ENCODE measurements at places on chromosomes 3 and 15.
A peak's percentile ranks its signal among the peaks of the same experiment; 100 is the strongest.

GRCh38 chr15:63086271-63086670 lies 35.4 kb upstream of the LACTB start:
- no peak for DNase-seq

GRCh38 chr15:87910301-87910700 lies 346.2 kb downstream of the NTRK3 start:
- no peak for DNase-seq

GRCh38 chr15:68400066-68400456 lies 31.9 kb downstream of the ITGA11 start:
- peak; percentile 32 for DNase-seq

- DNase-seq = peak; percentile 13
Observed at GRCh38 chr3:119580067-119580760, 922 bp downstream of the ADPRH start.

GRCh38 chr3:119759962-119760361 lies 21.9 kb upstream of the NR1I2 start:
- DNase-seq = no peak

DNA sequence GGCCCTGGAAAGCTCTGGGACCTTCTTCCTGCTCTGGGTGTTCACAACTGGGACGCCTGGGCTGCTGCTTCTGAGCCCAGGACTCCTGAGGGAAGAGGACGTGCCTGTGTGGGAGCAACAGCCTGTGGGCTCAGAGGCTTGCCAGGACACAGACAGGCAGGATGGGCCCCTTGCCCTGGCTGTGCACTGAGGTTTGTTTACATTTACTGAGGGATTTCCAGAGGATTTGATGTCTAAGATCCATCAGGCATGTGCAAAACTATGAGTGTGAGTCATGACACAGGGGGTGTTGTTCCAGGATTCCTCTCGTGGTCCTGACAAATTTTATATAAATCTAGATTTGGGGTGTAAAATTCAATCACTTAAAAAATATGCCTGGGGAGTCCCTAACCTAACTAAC lies 10.6 kb downstream of the CCR9 start:
- peak; percentile 81 for DNase-seq

- DNase-seq = no peak
Observed at GRCh38 chr15:31279221-31280045, 47.2 kb upstream of the KLF13 start.

DNA sequence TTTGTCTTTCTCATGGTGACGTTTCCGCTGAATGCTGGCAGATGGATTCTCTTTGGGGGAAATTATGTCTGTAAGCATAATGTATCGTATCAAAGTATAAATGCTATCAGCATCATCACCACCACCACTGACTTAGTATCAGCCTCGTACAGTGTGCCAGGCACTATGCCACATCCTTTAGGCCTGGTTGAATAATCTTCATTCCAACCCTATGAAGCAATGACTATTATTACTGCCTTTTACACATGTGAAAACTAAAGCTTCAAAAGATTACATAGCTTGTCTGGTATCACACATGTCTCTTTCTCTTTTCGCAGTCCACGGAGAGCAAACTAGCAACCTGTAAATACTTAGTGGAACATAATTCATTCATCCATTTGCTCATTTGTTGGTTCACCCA lies 166.7 kb upstream of the PRICKLE2 start:
- DNase-seq = no peak

DNA sequence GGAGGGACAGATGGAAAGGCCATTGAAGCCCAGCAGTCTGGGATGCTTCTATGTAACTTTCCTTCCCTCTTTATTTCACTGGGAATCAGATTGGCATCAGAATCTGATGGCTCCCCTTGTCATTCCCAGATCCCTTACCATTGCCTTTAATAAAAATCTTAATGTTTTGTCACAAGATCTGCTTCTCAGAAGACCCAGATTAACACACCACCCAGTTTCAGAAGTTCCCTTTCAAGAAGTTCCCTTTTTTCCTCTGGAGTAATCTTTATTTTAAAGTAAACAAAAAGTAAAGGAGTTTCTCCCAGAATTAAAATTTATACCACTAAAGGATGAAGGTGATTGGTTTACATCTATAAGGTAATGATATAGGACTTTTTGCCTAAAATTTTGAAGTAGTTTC lies 76.4 kb downstream of the UBR1 start:
- DNase-seq = no peak

DNA sequence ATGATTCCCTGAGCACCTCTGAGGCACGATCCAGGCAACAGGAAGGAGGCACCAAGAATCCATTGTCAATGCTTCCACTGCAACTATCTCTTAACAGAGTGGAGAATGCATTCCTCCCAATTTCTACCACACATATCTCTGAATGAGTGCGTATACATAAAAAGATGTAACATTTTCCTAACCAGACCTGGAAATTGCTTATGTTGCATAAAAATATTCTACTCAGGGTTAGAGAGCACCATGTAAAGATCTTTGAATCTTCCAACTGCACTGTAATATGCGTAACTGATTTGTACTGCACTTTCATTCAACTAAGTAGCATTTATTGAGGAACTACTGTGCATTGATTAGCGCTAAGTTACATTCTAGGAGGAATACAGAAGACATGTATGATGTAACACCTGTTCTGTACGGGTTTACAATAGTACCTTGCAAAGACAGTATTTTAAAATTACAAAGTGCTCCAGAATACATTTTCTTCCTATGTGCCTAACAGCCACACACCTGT lies 237.8 kb downstream of the EBLN2 start:
- no peak for DNase-seq

GRCh38 chr3:11908981-11909698 lies 62.5 kb upstream of the TAMM41 start:
- DNase-seq = no peak

DNA sequence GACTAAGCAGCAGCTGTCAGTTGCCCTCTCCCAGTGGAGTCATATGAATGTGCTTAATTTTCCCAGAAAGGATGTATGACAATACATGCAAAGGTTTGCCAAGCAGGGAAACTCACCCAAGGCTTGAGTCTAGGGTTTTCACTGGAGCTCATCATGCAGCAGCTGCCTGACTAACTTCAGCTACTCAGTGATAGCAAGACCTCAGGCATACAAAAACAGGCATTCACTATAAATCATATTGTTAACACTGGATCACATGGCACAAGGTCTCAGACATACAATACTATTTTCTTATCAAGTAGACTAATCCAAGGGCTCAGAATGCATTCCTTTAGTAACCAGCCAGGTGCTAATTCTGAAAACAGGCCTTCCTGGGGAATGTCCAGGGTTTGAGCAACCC lies 85.0 kb upstream of the STAC start:
- DNase-seq = no peak

GRCh38 chr3:177833332-177833731 lies 636.0 kb upstream of the TBL1XR1 start:
- no peak for DNase-seq

DNA sequence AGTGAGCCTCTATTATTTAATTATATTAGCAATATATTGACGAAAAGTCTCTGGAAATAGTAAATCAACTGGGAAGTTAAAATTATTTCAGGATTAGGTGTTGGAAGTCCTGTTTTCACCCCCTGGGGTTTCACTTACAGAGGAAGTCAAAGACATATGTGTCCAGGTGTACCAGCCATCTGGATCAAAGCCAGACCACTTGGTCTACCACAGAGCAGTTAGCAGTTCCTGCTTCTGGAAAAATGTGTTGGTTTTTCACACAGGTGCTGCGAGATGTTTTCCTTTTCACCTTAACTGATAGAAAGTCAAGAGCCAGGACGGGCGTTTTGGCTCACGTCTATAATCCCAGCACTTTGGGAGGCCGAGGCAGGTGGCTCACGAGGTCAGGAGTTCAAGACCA lies 13.1 kb downstream of the MME start:
- DNase-seq = no peak

- no peak for DNase-seq
Observed at GRCh38 chr3:25581823-25582222, 82.9 kb downstream of the TOP2B start.

All from iris pigment epithelial cell (primary cell).